ENCODE measurements at places on chromosomes 6 and 20.

GRCh38 chr6:113695516-113695915 is 161.6 kb upstream of the MARCKS start:
- DNase-seq = no peak

GRCh38 chr6:14711056-14711703 is 534.7 kb upstream of the JARID2 start:
- peak; percentile 66 for DNase-seq

- no peak for DNase-seq
These were observed 123.3 kb downstream of the AGPAT4 start for GRCh38 chr6:161150566-161150965.

- no peak for DNase-seq
These were observed 272.0 kb downstream of the SMOC2 start for GRCh38 chr6:168712993-168713392.

- DNase-seq = no peak
These were observed 57.1 kb upstream of the GJE1 start for GRCh38 chr6:142075516-142076101.

- no peak for DNase-seq
These were observed 143.8 kb downstream of the F13A1 start for GRCh38 chr6:6176586-6177228.

GRCh38 chr6:128290221-128290620 is 230.2 kb downstream of the PTPRK start:
- no peak for DNase-seq

DNA sequence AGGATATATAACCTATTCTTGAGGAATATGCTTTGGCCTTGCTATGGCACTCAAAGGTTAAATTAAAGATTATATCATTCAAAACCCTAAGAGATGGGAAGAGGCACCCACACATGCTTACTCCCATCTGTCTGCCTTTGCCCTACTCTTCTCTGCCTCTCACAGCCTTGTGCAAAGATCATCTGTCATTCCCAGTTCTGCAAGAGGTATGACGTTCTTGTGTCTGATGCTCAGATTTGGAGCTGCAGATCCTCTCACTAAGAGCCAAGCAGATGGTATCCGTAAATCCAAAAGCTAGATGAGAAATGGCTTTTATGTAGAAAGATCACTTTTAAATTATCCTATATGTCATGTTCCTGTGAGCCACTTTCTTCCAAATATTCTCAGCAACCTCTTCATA is 112.0 kb downstream of the GPR63 start:
- no peak for DNase-seq

DNA sequence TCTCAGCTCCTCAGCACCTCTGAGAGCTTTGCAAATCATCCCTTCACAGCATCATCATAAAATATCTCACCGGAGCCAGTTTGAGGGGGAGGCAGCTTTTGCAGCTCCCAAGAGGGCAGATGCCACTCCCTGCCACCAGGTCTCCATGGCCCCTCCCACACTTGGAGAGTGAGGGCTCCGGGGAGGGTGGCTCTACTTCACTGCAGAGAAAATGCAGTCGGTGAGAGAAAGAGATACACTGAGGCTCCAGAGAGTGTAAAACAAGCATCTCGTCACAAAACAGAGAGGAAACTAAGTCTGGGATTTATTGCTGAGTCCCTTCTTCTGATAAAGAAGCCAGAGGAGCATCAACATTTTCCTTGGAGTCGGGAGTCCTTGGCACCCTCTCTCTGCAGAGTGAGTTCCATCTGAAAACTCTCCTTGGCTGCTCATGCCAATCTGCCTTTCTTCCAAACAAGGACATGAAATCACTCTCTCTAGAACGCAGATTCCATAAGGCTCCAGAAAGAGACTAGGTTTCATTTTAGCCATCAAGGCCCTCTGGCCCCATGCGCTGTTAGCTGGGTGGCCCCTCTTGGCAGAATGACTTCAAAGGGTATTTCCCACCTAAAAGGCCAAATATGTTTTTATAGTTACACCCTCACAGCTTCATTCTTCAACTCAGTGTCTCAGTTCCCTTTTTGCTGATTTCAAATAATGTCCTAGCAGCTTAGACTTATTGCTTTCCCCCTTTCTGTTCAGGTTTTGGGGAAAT is 70.6 kb upstream of the F13A1 start:
- DNase-seq = no peak

GRCh38 chr6:157554747-157555146 is 173.8 kb downstream of the ZDHHC14 start:
- no peak for DNase-seq

- DNase-seq = no peak
These were observed 903 bp downstream of the CNKSR3 start for GRCh38 chr6:154509421-154510143.
